ENCODE measurements at places on chromosomes 13 and 19. TPM values are rescaled to one million over a fixed set of nuclear protein-coding genes. Genes with fewer than 3 reads are reported as not detected.
A peak's percentile ranks its signal among the peaks of the same experiment; 100 is the strongest.

- no peak overlapping the region for H3K4me3 ChIP-seq
- no peak for DNase-seq
- no peaks in the 10 kb centered on the region for H3K4me1 ChIP-seq
- H3K27ac ChIP-seq = no peak overlapping the region
- no peaks in the 10 kb centered on the region for H3K36me3 ChIP-seq
Measured at GRCh38 chr13:98333486-98333885, 156.4 kb upstream of the RNF113B start.

GRCh38 chr13:86051134-86052103 is 252.2 kb upstream of the SLITRK6 start:
- H3K4me3 ChIP-seq = no peak overlapping the region
- H3K4me1 ChIP-seq = no peaks in the 10 kb centered on the region
- no peak overlapping the region for H3K27ac ChIP-seq

DNA sequence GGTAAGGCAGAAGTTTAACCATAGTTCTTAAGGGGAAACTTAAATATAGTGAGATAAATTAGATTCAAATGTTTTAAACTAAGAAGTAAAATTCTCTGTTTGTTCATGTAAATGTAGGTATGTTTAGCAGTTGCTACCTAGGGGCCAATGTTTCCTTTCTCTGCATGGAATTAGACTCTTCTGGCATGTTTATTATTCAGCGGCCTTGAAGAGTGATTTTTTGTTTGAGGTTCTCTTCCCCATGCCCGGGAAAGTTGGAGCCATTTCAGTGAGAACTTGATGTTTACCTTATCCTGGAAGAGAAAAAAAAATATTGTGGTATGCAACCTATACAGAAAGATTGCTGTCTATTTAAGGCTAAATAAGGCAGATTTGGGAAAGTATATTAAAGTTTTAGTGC is 492.9 kb downstream of the KLF5 start:
- H3K36me3 ChIP-seq = no peaks in the 10 kb centered on the region
- no peaks in the 10 kb centered on the region for H3K4me1 ChIP-seq
- H3K27me3 ChIP-seq = no peaks in the 10 kb centered on the region
- no peak overlapping the region for H3K27ac ChIP-seq
- no peak overlapping the region for H3K4me3 ChIP-seq

- DNase-seq = no peak
- no peaks in the 10 kb centered on the region for H3K27me3 ChIP-seq
- H3K27ac ChIP-seq = peak overlapping the region; percentile 96
Measured at GRCh38 chr19:2426611-2427428, 566 bp downstream of the TIMM13 start.

DNA sequence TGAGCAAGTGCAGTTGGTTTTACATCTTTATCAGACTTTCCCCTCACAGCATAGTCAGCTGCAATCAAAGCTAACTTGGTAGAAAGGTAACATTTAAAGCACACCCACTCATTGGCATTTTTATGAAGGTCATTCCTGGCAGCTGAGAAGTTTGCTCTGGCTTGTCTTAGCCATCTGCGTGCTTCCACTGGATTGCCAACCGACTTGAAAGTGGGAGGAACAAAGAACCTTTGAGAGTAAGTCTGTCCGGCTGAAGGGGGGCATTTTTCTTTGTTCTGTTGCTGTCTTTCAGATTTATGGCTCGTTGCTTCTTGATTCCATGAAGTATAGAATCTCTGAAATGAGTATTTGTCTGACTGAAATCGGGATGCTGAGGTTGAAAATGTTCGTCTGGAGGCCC is 103.1 kb downstream of the SACS start:
- no peaks in the 10 kb centered on the region for H3K27me3 ChIP-seq
- H3K36me3 ChIP-seq = no peaks in the 10 kb centered on the region
- peak overlapping the region; percentile 15 for H3K27ac ChIP-seq
- no peak for DNase-seq

DNA sequence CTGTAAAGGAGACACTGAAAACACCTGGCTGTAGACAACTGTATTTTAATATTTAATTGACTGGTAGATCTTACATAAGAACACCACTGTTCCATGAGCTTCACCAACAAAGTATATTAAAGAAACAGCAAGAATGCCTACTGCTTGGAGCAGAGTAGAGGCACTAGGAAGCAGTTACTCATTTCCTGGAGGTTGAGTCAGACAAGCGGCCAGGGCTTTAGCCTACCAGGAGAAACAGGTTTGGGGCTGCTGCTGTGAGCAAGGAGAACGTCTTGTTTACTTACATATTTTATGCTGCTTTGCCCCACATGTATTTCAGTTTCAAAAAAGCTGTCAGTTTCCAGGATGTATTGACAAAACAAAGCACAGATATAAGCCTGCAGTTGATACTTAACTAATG is 33.4 kb downstream of the ALG5 start:
- H3K27me3 ChIP-seq = no peaks in the 10 kb centered on the region
- H3K4me1 ChIP-seq = no peaks in the 10 kb centered on the region
- H3K27ac ChIP-seq = no peak overlapping the region
- DNase-seq = no peak

GRCh38 chr13:23899555-23899954 is 2.3 kb upstream of the C1QTNF9B start:
- no peaks in the 10 kb centered on the region for H3K4me1 ChIP-seq
- DNase-seq = no peak
- H3K4me3 ChIP-seq = no peak overlapping the region
- H3K27me3 ChIP-seq = peaks cover 7% of the 10 kb centered on the region

DNA sequence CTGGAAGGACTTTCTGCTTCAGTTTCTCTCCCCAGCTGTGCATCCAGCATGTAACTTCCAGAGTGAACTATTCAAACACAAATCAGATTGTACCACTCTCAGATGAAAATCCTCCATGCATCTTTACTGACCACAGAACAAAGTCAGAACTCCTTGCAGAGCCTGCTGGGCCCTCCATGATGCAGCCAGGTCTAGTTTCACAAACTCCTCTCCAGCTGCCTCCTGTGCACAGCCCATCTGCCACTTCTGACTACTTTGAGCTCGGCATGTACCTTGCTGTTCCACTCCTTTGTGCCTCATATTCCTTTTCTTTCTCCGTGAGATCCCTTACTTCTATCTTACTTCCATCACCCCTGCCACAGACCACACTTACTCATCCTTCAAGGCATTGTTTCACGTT is 31.4 kb downstream of the NALCN start:
- H3K27ac ChIP-seq = no peak overlapping the region
- H3K4me3 ChIP-seq = no peak overlapping the region
- DNase-seq = no peak
- no peaks in the 10 kb centered on the region for H3K4me1 ChIP-seq
- H3K27me3 ChIP-seq = no peaks in the 10 kb centered on the region
- no peaks in the 10 kb centered on the region for H3K36me3 ChIP-seq

- H3K4me3 ChIP-seq = peak overlapping the region; percentile 55
- peaks cover 14% of the 10 kb centered on the region for H3K27me3 ChIP-seq
- no peak overlapping the region for H3K27ac ChIP-seq
- no peaks in the 10 kb centered on the region for H3K4me1 ChIP-seq
Measured at GRCh38 chr19:480016-480855, 16.1 kb upstream of the MADCAM1 start.

DNA sequence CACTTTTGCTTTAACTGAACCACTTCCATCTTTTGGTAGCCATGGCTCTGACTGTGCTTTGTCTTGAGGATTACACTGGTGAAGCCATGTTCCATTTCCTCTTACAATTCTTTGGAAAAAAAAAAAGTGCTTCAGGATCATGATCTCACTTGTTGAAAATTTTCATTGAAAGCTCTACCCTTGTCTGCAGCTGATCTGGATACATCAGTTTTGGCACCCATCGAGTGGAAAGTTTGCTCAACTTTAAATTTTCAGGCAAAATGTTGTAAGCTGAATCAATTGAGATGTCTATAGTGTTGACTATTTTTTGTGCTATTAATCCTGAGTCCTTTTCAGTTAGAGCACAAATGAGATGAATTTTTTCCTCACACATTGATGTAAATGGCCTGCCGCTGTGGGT is 48.3 kb upstream of the RFXAP start:
- DNase-seq = no peak
- no peak overlapping the region for H3K27ac ChIP-seq
- no peaks in the 10 kb centered on the region for H3K27me3 ChIP-seq
- H3K4me1 ChIP-seq = no peaks in the 10 kb centered on the region

DNA sequence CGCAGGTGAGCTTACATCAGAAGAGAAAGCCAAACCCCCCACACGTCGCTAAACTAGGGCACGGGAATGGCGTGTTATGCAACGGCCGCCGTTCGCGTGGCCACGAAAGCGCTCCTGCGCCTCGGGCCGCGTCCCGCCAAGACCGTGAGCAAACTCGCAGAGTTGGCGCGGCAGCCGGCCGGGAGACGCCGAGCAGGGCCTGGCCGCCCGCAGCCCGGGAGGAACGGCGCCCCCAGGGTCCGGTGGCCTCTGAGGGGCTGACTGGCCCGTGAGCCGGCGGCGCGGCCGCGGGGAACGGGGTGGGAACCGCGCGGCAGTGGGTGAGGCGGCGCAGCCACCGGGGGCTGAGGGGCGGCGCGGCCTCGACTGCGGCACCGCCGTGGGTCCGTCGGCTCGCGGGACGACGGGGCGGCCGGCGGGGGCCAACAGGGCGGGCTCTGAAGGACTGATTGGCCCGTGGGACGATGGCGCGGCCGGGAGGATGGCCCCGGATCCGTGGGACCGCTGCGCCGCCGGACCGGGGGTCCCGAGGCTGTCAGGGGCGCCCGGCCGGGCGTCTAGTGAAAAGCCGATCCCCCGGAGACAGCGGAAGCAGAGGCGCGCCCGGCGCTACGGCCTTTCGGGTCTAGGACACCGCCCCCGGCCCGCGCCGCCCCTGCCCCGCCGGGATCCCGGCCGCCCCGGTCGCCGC is 903 bp downstream of the LATS2 start:
- H3K27me3 ChIP-seq = no peaks in the 10 kb centered on the region
- peak overlapping the region; percentile 89 for H3K4me3 ChIP-seq
- H3K36me3 ChIP-seq = no peaks in the 10 kb centered on the region

- H3K4me1 ChIP-seq = no peaks in the 10 kb centered on the region
- H3K27ac ChIP-seq = no peak overlapping the region
- no peaks in the 10 kb centered on the region for H3K36me3 ChIP-seq
- H3K27me3 ChIP-seq = no peaks in the 10 kb centered on the region
- no peak overlapping the region for H3K4me3 ChIP-seq
Measured at GRCh38 chr19:31204115-31204514, 145.1 kb downstream of the TSHZ3 start.

DNA sequence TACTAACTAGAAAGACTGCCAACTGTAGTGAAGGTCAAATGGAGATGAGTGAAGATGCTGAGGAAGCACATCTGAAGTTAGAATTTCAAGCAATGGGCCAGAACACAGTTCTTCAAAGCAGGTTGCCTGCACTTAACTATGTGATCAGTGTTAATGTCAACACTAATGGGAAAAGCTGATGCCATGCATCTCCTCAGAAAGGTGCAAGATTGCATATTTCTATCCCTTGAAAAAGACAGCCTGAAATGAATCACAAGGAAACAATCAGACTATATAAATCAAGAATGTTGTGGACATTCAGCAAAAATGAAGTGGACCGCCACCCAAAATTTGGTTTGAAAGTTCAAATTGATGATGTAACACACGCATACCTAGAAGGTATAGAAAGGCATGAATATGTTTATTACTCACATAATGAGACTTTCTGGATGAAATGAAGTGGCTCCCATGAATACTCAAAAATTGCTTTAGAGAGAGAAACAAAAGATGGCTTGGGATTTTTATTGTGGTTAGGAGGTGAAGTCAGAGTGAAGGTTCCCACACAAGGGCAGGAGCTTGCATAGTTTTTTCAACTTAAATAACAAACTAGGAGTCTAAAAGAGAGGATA is 522.4 kb downstream of the KCTD12 start:
- H3K36me3 ChIP-seq = no peaks in the 10 kb centered on the region
- no peak overlapping the region for H3K4me3 ChIP-seq
- H3K27ac ChIP-seq = no peak overlapping the region
- H3K27me3 ChIP-seq = no peaks in the 10 kb centered on the region
- no peak for DNase-seq
- H3K4me1 ChIP-seq = no peaks in the 10 kb centered on the region

DNA sequence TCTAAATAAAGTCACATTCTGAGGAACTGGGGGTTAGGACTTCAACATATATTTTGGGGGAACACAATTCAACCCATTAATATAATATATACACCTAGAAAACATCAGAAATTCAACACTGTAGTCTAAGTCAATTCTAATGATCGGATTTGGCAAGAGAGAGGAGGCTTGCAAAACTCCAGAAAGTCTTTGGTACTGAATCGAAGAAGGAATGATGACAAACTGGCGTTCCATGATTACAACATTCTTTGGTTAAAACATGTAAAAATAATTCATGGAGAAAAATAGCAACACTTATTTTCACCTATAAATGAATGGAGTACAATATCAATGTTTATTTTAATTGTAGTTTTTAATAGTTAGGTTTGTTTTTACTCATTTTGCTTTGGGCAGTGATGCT is 62.4 kb downstream of the MBNL2 start:
- H3K4me3 ChIP-seq = no peak overlapping the region
- no peak overlapping the region for H3K27ac ChIP-seq
- no peaks in the 10 kb centered on the region for H3K36me3 ChIP-seq
- peaks cover 3% of the 10 kb centered on the region for H3K4me1 ChIP-seq
- DNase-seq = no peak

DNA sequence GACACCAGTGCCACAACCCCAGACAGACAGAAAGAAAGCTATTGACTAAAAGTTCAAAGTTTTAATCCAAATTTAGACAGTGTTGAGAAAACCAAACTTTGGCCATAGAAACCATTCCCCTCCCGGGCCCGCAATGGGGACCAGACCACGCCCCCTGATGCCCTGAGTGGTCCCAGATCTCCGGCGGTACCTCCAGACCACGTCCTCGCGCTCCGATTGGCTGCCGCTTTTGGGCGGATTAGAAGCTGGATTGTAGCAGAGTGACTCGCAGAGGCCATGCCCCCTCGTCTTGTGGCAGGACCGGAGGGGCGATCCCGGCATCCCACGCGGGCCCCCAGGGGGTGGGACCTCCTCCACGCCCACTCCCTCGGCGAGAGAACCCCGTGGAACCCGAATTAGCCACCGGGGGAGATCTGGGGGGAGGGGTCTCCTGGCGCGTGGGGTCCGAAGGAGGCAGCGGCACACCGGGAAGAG is 797 bp upstream of the HSD17B14 start:
- peak; percentile 86 for DNase-seq
- no peaks in the 10 kb centered on the region for H3K27me3 ChIP-seq
- peak overlapping the region; percentile 88 for H3K27ac ChIP-seq
- H3K4me1 ChIP-seq = no peaks in the 10 kb centered on the region
- H3K36me3 ChIP-seq = no peaks in the 10 kb centered on the region

Gene UBL3
- 32.4 TPM for total RNA-seq

Gene ZNF850
- total RNA-seq = 2.4 TPM

Gene CNFN
- total RNA-seq = 3.0 TPM

Gene ZNF878
- not detected for total RNA-seq

Gene CEACAM19
- total RNA-seq = 4.9 TPM

Gene RASAL3
- total RNA-seq = 3.4 TPM
